ENCODE measurements at places on chromosomes 4 and X.

- DNase-seq, result no peak
Measured at GRCh38 chr4:53644607-53645006, 53.3 kb upstream of the LNX1 start.

GRCh38 chr4:84089652-84090437 is 409.2 kb downstream of the NKX6-1 start:
- no peak for DNase-seq

DNA sequence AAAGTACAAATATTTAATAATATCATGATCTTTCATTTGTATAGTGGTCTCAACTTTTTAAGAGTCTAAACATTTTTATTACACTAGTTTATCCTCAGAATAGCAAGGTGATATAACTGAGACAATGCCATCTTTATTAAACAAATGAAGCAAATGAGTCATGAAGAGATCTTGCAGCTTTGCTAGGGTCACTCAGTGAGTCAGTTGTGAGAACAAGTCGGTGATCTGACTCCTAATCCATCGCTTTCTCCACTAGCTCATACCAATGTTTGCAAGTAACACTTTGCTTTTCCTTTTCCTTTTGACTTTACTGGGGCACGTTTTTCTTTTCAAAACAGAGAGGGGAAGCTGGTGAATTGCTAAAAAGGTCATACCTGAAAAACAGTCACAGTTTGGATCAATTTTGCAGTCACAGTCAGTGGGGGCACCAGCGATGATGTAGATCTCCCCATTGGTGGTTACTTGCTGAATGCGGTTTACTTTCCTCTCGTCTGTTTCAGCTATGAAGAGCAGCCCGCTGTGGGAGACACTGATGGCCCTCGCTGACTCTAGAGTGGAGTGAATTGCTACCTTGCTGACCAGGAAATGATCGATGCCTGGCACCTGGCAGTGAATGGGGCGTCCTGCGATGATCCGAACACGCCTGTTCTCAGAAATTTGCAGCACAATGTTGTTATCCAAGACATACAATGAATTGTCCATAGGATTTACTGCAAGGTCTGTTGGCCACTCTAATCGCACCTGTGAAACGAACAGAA is 75.7 kb downstream of the SH2D1A start:
- DNase-seq, result no peak

DNA sequence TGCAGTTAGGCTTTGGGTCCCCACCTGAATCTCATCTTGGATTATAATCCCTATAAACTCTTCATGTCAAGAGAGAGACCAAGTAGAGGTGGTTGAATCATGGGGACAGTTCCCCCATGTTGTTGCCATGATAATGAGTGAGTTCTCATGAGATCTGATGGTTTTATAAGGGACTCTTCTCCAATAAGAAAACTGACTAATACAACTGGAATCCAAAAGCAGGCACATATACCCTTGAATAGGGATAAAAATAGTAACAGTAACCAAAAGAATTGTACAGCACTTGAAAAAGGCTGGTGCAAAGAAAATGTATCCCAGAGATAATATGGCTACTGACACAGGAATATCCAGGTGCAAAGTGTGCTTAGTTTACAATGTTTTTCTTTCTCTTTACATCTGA is 351.5 kb upstream of the MAD2L1 start:
- DNase-seq, result no peak

DNA sequence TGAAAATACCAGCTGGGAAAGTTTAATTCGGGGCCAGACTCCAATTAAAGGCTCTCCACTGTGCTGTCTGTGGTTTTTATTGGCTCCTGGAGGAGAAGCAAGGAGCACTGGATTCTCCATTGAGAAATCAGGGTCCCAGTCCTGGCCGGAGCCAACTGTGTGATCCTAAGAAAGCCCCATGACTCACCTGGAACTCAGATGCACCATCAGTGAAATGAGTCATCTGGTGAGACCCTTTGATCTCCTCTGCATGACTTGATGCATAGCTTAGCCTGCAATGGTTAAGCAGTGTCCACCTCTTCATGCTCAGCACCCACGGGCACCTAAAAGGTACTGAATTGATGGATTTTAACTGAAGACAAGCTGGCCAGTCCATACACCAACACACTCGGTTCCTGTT is 119.2 kb upstream of the VCX3B start:
- DNase-seq, result no peak

DNA sequence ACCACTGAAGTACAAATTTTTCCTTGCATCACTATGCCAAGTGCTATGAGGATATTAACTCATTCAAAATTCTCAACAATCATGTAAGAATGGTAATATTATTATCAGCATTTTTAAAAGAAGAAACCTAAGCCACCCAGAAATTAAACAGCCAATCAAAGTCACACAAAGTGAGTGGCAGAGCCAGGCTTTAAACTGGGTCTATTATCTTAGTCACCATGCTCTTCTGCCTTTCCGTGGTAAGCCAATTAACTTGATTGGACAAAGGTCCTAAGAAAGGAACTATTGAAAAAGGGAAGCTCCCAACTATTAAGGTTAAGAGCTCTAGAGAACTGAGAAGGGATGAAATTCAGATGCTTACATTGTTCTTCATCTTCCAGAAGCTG is 111.5 kb downstream of the ASB9 start:
- DNase-seq, result no peak

- no peak for DNase-seq
Measured at GRCh38 chr4:124783847-124784246, 71.3 kb upstream of the ANKRD50 start.

GRCh38 chrX:108601276-108601675 is 135.1 kb downstream of the IRS4 start:
- DNase-seq, result no peak

- DNase-seq, result no peak
Measured at GRCh38 chrX:1262369-1262768, 6.2 kb upstream of the CSF2RA start.

DNA sequence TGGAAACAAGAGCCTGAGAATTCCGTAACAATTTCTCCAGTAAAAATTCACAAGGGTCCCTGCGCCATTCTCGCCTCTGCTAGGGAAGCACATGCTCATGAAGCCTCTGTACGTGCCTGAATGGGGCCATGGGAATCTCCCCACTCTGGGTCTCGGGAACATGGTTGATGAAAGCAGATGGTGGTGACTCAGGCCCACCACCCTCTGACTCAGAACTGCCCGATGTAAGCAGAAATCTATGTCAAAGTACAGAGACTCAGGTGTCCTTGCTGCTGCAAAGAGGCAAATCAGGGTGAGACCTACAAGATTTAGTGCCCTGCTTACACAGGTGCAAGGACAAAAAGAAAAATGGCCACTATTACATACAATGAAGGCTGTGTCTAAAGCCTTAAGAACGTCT is 65.0 kb downstream of the SCD5 start:
- DNase-seq, result no peak

DNA sequence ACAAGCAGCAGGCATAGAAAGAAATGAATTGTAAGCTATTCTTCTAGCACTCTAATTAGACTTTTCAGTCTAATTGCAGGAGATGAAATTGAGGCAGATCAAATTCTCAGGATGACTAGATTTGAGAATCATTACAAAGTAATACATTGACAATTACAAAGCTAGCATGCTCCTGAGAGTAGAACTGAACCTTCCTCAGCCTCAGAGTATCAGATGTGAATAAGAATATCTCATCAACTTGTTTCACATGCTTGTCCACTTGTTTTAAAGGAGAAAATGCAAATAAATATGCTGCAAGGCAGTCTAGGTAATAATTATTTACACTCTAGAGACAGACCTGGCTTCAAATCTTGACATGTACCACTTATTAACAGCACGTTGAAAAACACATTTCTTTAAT is 491.0 kb upstream of the MAGEB2 start:
- DNase-seq, result no peak

DNA sequence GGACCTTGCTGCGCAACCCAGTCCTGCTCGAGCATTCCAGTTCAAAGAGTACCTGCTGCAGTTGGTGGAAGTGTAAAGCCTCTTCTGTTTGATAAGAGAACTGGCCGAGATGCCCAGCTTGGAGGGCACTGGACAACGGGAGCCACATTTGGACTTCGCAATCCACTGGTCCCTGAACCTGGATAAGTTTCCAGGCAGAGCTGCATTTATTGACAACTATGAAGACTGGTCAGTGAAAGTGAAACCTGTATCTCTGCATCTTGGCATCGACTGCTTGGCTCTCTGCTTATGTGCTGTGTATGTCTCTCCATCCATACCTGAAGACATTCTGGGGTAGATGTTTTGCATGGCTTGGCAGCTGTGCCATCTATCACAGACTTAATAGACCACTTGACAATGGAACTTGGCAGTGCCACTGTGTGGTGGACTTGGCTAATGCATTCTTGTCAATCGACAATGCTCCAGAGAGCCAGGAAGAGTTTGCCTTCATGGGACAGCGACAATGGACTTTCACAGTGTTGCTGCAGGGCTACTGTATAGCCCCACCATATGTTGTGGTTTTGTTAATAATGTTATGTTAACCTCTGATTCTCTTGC is 43.5 kb upstream of the ZBTB33 start:
- DNase-seq, result no peak

DNA sequence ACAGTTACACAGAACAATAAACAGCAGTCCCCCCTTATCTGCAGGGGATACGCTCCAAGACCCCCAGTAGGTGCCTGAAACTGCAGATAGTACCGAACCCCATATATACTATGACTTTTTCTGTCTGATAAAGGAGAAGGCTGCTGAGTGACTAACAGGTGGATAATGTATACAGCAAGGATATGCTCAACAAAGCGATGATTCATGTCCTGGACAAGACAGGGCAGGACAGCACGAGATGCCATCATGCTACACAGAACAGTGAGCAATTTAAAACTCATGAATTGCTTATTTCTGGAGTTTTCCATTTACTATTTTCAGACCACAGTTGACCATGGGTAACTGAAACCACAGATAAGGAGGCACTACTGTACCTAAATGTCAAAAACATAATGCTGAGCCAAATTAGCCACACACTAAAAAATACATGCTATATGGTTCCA is 76.1 kb downstream of the MANBA start:
- DNase-seq, result no peak

DNA sequence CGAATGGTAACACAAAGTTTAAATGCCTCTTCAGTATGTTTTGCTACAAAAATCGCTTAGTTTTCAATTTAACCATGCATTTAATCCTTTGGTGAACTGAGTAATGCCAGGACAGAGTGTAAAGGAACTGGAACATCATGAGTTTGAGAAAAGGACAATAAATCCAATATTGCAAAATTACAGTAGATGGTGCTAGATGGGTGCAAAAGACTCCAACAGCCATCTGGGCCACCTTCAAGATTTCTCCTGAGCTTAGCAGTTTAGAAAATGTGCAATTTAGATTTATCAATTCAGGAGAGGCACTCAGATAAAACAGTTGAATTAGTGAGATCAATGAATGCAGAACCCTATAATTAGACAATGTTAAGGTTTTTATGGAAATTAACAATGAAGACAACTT is 33.2 kb upstream of the MID1IP1 start:
- DNase-seq, result peak; percentile 6

DNA sequence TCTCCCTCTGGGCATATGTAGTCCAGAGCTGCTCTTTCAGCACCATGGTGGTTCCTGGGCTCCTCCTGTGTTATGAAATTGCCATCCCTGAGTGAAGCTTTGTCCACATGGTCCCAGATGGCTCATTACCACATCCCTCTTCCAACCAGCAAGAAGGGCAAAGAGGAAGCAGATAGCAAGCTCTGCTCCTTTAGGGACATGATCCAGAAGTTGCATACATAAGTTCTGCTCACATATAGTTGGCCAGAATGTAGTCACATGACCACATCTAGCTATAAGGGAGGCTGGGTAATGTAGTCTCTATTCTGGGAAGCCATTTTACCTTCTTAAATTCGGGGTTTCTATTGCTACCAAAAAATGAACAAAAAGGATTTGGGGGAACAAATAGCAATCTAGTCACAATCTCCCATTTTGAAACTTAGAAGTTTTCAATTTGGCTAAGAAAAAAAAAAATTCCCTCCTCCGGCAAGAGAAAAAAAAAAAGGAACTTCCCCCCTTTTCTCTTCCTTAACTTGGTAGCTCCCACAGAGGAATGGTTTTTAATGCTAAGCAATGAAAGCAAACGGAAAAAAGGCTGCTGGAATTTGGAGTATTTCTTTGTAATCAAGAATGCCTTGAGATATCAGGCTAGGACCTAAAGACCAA is 88.2 kb upstream of the USP9X start:
- DNase-seq, result no peak

DNA sequence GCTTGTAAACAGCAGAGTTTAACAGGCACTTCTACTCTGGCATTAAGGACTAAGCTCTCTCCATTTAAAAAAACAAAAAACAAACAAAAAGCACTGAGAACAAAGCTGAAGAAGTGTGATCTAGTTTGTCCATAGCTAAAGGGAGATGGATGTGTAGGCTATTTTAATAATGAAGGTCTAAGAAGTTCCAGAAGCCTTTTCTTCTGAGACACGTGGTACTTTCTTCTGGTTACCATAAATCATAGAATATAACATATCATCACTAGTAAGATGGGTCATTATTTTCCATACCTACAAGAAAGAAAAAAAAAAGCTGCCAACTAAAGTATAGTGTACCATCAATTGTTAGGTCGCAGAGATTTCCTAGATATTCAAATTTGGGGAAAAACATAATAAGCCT is 722 bp upstream of the NBDY start:
- DNase-seq, result no peak

GRCh38 chr4:139645458-139645857 is 20.2 kb upstream of the MGST2 start:
- no peak for DNase-seq

DNA sequence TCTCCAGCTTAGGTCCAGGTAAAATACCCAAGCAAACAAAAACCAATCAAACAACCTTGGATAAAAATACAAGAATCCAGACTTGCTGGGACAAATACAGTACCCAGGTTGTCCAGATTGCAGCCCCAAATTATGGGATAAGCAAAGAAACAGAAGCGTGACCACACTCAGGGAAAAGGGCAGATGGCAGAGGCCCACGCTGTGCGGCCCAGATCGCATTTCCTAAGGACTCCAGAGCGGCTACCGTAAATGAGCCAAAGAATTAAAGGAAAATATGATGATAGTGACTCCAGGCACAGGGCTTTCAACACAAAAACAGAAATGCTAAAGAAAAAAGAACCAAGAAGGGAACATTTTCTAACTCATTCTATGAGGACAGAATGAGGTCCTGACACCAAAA is 50.3 kb downstream of the FGFRL1 start:
- no peak for DNase-seq

- no peak for DNase-seq
Measured at GRCh38 chr4:153234885-153235284, 30.6 kb downstream of the TRIM2 start.

DNA sequence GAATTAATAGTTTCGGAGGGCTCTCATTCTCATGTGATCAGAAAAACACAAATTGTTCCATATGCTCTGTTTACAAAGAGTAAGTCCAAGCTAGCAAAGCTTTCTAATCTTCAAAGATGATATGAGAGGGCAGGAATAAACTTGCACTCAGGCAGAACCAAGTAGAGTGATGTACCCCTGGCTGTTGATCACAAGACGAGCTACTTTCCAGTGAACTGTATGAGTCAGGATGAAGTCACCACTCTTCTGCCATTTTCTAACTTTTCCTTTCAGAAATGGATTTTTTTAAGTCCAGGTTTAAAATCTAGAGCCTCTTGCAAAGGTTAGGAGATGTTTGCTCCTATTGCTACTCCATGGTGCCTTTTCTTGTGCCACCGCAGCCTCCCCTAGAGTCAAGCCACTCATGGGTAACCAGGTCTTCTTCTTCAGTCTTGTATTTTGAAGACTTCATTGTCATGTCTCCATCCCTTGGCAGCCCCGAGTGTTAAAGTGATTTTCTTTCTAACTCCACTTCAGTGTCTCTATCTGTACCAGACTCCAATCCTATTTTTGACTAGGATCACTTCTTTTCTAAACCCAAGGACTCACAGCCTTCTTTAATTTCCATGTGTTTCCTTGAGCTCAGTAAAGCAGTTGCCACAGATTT is 171.9 kb upstream of the GALNT7 start:
- no peak for DNase-seq

Measured in immature natural killer cell (primary cell).